ENCODE measurements at places on chromosomes 5 and 9. TPM values are rescaled to one million over a fixed set of nuclear protein-coding genes. Genes with fewer than 3 reads are reported as not detected.

PCDH12 gene
- total RNA-seq: 4.1 TPM

PHF24 gene
- total RNA-seq: 0.03 TPM

CER1 gene
- total RNA-seq: not detected

SLC45A2 gene
- total RNA-seq: not detected

N4BP3 gene
- 0.19 TPM for total RNA-seq

CBY3 gene
- total RNA-seq: not detected

ENHO gene
- 1.6 TPM for total RNA-seq

NDUFS4 gene
- total RNA-seq: 124 TPM

ZDHHC11B gene
- total RNA-seq: 49.2 TPM

SNCAIP gene
- 2.7 TPM for total RNA-seq

SHISAL2B gene
- total RNA-seq: not detected

HACD4 gene
- 1.2 TPM for total RNA-seq

ECM2 gene
- 17.6 TPM for total RNA-seq

NTNG2 gene
- 14.6 TPM for total RNA-seq

IL4 gene
- total RNA-seq: not detected

DDX4 gene
- total RNA-seq: not detected

DNA sequence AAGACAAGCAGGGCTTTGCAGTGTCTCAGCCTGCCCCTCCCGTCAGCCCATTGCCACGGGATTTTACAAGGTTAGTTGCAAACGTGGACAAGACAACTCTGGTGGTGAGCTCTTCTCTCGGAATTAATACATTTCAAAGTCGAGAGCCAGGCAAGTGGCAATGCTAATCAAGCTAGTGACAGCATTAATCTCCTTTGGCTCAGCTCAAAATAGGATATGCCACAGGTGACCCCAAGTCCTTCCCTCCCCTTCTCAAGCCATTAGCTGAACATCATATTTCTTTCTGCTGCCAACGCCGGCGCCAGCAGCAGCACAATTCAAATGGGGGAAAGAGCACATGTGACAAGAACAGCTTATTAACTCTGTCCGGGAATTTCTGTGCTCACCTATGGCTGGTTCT lies 190.1 kb downstream of the ATPSCKMT start:
- DNase-seq: no peak

DNA sequence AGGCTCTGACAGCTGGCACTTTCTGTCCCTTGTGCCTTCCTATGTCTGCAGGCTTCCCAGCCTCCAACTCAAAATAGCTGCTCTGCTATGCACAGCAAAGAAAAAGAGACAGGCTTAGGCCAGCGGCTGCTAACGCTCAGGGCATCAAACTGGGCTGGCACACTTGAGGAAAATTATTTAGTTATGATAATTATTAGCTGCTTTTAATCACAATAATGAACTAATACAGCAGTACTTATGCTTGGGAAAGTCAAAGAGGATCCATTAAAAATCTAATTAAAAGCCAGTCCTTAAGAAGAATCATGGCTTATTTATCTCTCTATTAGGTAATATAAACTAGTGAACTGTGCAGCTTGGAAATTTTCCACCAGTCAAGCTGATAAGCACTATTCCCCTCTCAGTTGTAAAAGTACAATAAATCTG lies 233.2 kb downstream of the SLIT3 start:
- DNase-seq: no peak

GRCh38 chr5:163562071-163562470 lies 56.7 kb downstream of the MAT2B start:
- no peak for DNase-seq

- DNase-seq: no peak
Measured at GRCh38 chr5:180522330-180522729, 28.2 kb downstream of the CNOT6 start.

GRCh38 chr9:28770827-28771226 lies 1197.5 kb upstream of the C9orf72 start:
- DNase-seq: no peak

GRCh38 chr9:104778802-104779201 lies 14.9 kb downstream of the NIPSNAP3B start:
- no peak for DNase-seq

GRCh38 chr5:56498759-56499395 lies 265.7 kb upstream of the ANKRD55 start:
- peak; percentile 80 for DNase-seq

DNA sequence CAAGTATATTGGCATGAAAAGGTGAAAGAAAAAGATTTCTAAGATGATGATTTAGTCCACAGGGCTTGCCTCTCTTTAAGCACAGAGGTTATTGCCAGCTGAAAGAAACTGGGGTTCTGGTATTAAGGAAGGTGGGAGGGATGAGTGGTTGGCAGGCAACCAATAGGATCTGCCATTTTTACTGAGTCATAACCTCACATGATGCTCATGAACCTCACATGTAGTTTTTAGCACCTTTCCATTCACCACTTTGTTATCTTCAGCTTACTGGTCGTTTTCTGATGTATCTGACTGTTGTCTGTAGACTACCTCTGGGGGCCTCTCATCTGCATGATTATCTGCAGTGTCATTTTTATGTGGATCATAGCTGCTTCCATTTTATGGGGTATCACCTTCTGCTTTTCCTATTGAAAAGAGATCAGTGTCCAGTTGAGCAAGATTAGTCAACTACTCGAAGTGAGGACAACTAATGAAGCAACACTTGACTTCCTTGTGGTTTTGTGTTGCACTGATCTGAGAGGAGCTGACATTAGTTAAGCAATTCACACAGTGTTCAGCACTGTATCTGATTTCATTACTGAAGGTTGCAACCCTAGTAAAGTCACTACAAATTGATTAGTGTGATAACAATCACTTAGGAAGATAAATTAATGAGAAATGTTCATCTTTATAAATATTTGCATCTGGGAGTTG lies 186.3 kb downstream of the SGCD start:
- DNase-seq: no peak

GRCh38 chr5:126587551-126588390 lies 7.2 kb downstream of the ALDH7A1 start:
- no peak for DNase-seq

DNA sequence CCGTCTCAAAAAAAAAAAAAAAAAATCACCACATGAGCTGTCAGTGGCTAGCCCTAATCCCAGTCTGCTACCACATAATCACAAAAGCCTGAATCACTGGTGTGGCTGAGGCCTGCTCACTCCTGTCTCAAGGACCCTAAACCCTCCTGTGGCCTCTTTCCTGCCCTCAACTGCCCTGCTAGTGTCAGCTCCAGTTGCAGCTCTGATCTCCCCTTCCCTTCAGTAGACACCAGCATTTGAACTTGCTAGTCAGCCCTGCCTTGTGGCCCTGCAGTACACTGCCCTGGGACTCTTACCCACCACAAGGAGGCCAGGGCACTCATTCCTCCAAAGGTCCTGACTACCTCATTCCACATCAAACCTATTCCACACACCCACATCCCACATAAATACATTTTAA lies 9.5 kb upstream of the P4HA2 start:
- no peak for DNase-seq

DNA sequence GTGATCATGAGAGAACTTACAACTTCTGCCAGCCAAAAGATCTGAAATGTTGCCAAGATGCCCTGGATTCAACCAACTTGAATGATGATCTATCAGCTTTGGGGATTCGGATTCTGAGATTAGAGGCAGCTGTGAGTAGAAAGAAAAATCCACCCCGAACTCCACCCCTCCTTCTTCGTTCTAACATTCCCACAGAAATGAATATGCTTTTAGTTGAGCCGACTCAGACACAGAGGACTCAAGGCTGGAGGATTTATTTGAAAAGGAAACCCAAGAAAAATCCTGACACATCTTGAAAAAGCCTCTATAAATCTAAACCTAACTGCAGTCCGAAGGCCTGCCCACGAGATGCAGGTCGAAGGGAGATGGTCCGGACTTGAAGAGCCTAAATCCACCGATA lies 275.0 kb downstream of the GAS1 start:
- DNase-seq: no peak

DNA sequence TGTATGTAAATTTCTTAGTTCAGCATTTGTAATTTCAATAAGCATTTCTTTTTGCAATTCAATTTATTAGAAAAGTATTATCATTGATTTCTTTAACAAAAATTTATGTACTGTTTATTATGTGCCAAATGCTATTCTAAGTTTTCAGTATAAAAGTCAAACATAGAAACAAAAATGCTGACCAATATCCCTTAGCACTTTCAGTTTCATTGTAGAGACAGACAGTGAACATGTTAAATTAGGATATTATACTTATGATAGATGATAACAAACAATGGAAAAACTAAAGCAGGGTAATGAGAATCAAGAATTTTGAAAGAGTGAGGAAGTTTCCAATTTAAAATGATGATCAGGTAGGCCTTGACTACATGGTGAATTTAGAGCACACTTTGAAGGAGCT lies 1106.0 kb downstream of the TAF11L14 start:
- DNase-seq: no peak

- no peak for DNase-seq
Measured at GRCh38 chr5:180720486-180720885, 19.4 kb downstream of the OR2Y1 start.

- DNase-seq: no peak
Measured at GRCh38 chr5:135477613-135478066, 25.5 kb upstream of the TIFAB start.

DNA sequence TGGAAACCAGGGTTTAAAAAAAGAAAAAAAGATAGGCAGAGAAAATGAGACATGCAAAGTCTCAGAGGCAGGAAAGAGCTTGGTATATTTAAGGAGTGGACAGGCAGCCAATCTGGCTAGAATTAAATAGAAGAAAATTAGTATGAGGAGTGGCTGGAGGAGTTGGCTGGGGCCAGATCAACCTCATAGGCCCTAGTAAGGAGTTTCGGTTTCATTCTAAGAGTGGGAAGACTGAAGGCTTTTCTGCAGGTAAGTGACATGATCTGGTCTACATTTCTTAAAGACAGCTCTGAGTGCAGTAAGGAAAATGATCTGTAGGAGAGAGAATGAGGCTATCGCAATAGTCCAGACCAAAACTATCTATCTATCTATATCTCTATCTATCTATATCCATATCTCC lies 27.5 kb downstream of the ADRB2 start:
- DNase-seq: no peak

GRCh38 chr9:122055701-122056100 lies 37.4 kb downstream of the TTLL11 start:
- DNase-seq: no peak

- DNase-seq: peak; percentile 75
Measured at GRCh38 chr9:113454914-113455761, 8.4 kb upstream of the RGS3 start.

GRCh38 chr9:133864011-133864410 lies 125.9 kb upstream of the SARDH start:
- DNase-seq: no peak

- DNase-seq: no peak
Measured at GRCh38 chr9:127098916-127099553, 23.4 kb downstream of the ANGPTL2 start.

DNA sequence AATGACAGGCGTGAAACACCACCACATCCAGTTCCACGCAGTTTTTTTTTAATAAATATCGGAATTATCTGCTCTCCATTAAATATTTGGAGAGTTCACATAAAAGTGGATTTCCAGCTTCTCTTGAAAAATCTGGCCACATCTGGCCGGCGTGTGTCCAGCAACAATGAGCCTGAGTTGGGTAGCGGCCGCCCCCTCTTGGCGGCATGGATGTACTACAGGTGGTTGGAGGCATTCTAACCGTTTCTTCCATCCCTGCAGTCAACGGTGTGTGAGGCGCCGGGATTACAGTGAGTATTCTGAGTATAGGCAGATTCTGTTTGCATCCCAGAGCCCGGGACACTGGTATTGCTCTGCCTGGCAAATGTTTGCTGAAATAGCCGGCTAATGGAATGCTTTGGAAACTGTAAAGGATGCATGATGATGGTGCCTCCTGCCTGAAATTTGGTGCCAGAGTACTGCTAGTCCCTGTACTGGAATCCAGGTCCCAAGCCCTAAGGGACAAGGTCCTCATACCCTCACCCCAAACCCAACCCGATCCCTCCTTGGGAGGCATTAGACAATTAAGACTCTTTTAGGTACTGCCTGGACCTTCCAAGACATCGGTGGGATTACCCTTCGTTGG lies 13.6 kb upstream of the GM2A start:
- peak; percentile 92 for DNase-seq

GRCh38 chr5:36180556-36181350 lies 28.8 kb downstream of the SKP2 start:
- no peak for DNase-seq

GRCh38 chr9:133164191-133164590 lies 477 bp upstream of the GBGT1 start:
- DNase-seq: no peak

DNA sequence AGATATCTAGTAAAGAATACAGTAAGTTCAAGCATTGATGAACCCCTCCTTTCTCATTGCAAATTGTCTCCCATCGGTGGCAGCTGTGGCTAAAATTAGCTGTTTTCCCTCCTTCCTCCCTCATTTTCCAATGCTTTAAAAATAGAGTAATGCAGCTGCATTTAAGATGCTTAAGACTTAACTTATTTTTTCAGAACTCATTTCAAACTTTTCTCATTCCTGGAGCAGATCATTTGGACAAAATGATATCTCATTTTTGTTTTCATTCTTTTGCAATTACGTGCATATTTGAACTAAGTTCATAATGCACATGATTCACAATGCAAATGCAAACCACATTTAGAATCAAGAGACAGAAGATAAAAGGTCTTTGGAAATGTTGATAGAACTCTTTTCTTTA lies 14.6 kb downstream of the HSPB3 start:
- no peak for DNase-seq

GRCh38 chr5:60677850-60678664 lies 21.9 kb downstream of the DEPDC1B start:
- DNase-seq: no peak

DNA sequence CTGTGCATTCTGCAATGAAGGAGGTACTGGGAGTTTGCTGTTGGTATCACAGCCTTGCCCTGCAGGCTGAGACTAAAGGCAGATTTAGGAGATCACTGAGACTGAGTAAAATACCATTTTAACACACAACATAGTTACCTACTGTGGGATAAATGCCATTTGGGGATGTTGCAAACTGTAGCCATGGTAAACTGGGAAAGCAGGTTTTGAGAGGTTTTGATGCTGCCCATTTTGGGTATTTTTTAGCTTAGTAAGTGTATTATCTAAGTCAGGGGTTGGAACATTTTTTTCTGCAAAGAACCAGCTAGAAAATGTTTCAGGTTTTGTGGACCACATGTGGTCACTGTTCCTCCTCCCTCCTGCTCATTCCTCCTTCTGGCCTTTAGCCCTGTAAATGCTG lies 108.9 kb downstream of the EHMT1 start:
- DNase-seq: no peak

GRCh38 chr9:80867731-80868130 lies 821.6 kb downstream of the TLE1 start:
- DNase-seq: no peak

DNA sequence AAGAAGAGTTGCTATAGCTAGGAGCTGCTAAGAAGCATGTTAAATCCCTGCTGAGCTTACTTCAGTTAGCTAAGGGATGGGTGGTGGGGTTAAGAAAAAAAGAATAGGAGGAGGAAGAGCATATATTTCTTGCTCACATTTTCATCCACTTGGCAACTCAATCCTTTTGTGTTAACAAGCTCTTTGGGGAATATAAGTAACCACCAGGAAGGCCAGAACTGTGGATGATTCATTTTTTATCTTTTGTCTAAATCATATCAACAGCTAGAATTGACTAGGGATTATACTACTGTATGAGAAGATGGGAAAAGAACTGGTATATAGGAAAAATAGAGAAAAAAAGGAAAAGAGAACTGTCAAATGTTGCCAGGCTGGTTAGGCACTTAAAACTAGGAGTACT lies 555.3 kb upstream of the ARRDC3 start:
- DNase-seq: no peak

- no peak for DNase-seq
Measured at GRCh38 chr9:115411516-115411915, 293.6 kb upstream of the TNC start.

- no peak for DNase-seq
Measured at GRCh38 chr5:169753795-169754194, 116.7 kb downstream of the DOCK2 start.

- DNase-seq: no peak
Measured at GRCh38 chr5:59007460-59008063, 424.7 kb downstream of the RAB3C start.

Data from right cardiac atrium (tissue), 5 donors.